H7 (cell line): ENCODE measurements at places on chromosomes 7 and 10.
A peak's percentile ranks its signal among the peaks of the same experiment; 100 is the strongest.

- no peak for DNase-seq
Observed at GRCh38 chr7:36763132-36763816, 39.0 kb upstream of the AOAH start.

DNA sequence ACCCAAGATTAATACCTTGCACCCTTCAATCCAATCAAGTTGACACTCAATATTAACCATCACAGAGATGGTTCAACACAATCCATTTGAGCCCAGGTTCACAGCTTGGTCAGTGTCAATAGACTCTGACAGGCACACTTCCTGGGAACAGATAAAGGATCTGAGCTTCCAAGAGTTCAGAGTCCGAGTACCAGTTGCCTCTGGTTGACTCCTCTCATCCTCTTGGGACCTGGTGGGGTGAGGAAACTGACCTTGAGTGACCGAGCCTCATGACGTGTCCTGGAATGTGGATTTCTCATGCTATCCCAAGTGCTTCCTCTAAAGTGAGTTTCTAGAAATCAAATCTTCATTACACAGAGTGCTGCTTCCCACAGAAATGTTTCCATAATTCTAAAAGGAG, 162.0 kb downstream of the CYP26A1 start:
- no peak for DNase-seq

DNA sequence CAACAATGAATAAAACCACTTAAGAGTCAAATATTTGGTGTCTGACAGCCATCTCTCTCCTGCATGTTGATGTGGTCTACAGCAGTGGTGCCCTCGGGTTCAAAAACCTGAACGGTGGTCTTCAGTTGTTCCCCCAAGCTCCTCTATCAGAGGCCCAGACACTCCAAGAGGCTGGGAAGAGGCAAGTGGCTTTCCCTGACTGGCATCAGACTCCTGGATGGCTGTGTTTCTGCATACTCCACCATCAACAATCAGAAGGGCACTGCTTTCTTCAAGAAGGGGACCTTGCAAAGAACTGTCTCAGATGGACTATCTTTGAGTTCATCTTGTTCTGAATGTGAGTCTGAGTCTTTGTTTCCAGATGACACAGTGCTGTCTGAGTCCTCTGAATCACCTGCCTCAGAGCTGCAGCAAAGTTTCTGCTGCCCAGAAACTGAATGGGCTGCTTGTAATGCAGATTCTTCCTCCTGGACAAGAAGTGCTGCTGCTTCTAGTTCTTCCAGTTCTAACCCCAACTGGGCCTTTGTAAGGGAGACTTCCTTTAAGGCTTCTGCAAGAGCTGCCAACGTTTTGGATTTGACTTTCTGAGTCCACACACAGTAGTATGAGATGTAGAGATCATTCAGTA, 5.9 kb upstream of the SGMS1 start:
- DNase-seq, result peak; percentile 28

GRCh38 chr7:28845106-28845505, 113.0 kb downstream of the TRIL start:
- no peak for DNase-seq
